Glomerular endothelial cell (primary cell): ENCODE measurements at places on chromosomes 3 and 15. TPM values are rescaled to one million over a fixed set of nuclear protein-coding genes. Genes with fewer than 3 reads are reported as not detected.

- no peak for DNase-seq
These were observed 200.2 kb upstream of the DPH6 start for GRCh38 chr15:35746121-35746520.

DNA sequence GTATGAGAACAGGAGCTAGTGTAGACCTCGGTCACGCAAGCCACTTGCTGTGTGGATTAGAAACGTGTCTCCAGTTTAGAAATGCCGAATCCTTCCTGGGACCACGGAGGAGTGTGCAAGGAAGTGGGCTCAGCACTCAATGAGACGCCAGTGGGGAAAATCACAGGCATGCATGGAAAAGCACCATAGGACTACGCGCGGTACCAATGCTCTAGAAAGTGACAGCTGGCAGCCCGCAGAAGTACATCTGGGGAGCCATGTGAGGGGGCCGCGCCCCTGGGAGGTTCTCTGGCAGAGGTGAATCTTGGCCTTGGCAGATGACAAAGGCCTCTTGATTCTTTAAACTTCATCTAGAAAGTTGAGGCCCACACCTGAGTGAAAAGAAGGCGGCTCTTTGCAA is 99.3 kb downstream of the LRRK1 start:
- DNase-seq = no peak

DNA sequence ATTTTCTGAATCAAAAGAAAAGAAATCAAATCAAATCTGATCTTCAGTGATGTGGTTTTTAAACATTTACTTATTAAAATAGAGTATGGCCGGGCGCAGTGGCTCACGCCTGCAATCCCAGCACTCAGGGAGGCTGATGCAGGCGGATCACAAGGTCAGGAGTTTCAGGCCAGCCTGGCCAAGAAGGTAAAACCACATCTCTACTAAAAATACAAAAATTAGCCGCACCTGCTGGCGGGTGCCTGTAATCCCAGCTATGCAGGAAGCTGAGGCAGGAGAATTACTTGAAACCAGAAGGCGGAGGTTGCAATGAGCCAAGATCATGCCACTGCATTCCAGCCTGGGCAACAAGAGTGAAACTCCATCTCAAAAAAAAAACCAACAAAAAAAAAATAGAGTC is 169.1 kb downstream of the ULK4 start:
- no peak for DNase-seq

- no peak for DNase-seq
These were observed 242.6 kb downstream of the LRTM1 start for GRCh38 chr3:54685213-54685612.

PPP2R3A gene
- total RNA-seq = 12.8 and 15.9 TPM in 2 replicates

DNA sequence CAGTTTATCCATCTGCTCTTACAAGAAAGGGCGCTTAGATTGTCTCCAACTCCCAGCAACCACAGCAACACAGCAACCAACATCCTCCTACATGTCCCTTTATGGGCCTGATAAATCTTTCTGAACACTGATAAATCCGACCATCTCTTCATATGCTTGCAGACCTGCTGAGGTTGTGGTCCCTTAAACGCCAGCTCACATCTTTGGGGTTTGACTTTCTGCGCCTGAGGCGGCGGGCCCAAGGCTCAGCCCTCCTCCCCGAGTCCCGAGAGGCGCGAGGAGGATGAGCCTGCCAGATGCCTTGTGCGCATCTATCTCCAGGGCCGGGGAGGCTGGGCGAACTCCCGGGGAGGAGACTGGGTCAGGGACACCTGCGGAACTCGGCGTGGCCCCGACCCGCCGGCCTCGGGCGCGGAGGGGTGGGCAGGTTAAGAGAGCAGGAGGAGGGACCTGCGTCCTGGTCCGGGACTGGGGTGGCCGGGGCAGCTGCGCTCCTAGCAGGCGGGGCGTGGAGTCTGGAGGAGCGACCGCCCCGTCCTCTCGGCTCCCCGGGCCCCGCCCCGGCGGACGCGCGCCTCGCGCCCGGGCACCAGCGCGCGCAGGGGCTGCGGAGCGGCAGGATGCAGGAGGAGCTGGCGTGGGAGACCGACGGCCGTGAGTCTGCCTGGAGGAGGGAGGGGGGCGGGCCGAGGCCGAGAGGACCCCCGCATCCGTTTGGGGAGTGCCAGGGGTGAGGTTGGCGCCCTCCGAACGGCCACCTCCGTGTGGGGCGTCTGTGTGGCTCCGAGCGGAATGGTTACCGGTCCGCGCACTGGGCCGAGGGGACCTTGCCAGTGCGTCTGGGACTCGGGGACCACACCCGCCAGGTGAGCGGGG is at the start of gene ANKDD1A:
TSS of gene ANKDD1A (plus strand) at position 592 of the 876 bp plus-strand sequence. CDS start at position 621, 29 bp downstream.
- no peak for DNase-seq

GRCh38 chr15:74873756-74874424 is 725 bp upstream of the SCAMP2 start:
- DNase-seq = no peak

DNA sequence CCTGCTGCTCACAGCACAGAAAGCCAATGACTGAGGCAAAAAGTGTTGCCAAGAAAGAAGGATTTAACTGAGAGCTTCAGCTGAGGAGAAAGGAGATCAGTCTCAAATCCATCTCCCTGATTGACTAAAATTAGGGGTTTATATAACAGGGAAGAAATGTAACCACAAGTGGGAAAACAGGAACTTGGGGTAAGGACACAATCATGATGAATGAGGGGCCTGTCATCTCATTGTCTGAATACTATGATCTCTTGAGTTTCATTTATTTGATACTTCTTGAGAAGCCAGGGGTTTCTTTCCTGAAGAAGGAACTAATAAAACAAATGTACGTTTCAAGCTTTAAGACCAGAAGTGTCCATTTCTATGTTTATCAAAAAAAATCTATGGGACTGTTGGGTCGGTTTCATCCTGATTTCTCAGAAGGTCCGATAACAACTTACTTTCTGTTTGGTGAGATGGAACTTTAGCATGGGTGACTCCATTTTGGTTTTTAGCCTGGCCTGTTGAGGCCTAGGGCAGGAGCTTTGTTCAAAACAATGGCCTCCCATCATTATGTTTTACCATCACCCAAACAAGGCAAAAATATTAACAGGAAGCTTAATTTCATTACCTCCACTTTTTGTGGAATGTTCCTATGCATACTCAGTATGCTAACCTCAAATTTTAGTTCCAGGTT is 76.6 kb upstream of the PIAS1 start:
- DNase-seq = no peak

GRCh38 chr3:15310491-15311370 is 21.7 kb downstream of the SH3BP5 start:
- DNase-seq = no peak

- DNase-seq = no peak
These were observed 150.6 kb downstream of the TPRG1 start for GRCh38 chr3:189322339-189322738.

GRCh38 chr3:88369337-88369736 is 219.6 kb downstream of the C3orf38 start:
- no peak for DNase-seq

FETUB gene
- not detected in 2 replicates for total RNA-seq
